ENCODE measurements at places on chromosomes 4 and X. TPM values are rescaled to one million over a fixed set of nuclear protein-coding genes. Genes with fewer than 3 reads are reported as not detected.

DNA sequence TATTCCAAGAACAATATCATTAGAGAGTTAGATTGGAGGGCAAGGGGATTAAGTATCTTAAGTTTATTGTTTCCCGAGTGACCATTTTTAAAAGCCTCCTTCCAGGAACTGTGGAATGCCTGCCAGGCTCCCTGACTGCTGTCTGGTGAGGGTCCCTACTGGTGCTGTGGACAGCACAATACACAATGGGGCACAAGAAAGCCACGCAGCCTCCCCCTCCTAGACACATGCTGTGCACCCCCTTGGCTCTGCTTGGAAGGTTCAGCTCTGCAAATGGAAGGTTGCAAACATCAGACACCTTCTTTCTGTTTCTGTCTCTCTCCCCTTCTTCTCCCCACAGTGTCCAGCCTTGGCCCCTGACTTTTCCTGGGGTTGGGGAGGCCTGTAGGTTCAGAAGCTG lies 153.2 kb downstream of the SHROOM3 start:
- H3K27me3 ChIP-seq, result no peaks in the 10 kb centered on the region
- no peaks in the 10 kb centered on the region for H3K36me3 ChIP-seq
- peaks cover 13% of the 10 kb centered on the region for H3K4me1 ChIP-seq
- H3K4me3 ChIP-seq, result no peak overlapping the region

Gene ZAR1
- total RNA-seq, result 0.61 TPM

DNA sequence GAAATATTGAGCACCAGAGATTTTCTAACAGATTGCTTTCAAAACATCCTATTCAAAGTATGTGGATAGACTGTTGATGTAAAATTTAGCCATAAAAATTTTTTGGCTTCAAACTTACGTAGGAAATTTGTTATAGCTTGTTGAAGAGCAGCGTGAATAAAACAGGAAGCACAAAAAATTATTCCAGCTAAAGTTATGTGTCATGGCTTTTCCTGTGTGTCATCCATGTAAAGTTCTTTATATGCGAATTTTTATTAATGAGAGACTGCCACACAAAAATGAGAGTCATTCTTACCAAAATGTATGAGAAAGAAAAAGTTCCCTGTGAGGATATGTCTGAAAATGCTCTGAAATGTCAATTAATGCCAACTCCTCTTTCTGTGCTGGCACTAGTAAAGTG lies 19.5 kb downstream of the EPGN start:
- H3K27me3 ChIP-seq, result no peaks in the 10 kb centered on the region
- H3K4me3 ChIP-seq, result no peak overlapping the region
- DNase-seq, result no peak
- no peaks in the 10 kb centered on the region for H3K4me1 ChIP-seq

DNA sequence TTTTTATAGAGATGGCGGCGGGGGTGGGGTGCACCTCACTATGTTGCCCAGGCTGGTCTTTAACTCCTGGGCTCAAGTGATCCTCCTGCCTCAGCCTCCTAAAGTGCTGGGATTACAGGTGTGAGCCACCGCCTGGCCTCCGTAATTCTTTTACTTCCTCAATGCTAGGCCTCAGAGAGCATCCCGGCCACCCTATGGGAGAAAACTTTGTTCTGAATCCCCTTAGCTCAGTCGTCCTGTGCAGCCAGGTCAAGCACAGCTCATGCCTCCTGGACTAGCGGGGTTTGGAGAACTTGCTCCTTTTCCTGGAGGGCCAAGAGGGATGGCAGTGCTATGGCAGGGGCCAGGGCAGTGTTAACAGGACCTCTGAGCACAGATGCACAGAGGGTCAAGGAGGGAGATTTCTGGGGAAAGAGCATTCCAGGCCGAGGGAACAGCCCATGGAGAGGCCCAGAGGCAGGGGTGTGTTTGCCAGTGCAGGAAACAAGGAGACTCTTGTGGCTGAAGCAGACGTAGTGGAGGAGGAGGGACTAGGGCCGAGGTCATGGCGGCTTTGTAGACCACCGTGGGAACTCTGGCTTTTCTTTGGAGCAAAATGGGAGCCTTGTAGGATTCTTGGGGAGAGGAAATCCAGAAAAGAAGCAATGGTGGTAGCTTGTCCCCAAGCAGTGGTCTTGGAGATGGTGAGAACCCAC lies 9.8 kb upstream of the TNIP2 start:
- H3K27me3 ChIP-seq, result no peaks in the 10 kb centered on the region
- no peaks in the 10 kb centered on the region for H3K4me1 ChIP-seq
- H3K36me3 ChIP-seq, result peaks cover 13% of the 10 kb centered on the region
- no peak overlapping the region for H3K4me3 ChIP-seq
- no peak overlapping the region for H3K27ac ChIP-seq
- DNase-seq, result no peak

GRCh38 chrX:129773649-129774458 lies 5.9 kb upstream of the SASH3 start:
- H3K27ac ChIP-seq, result no peak overlapping the region
- H3K4me1 ChIP-seq, result peaks cover 4% of the 10 kb centered on the region
- H3K36me3 ChIP-seq, result no peaks in the 10 kb centered on the region
- no peak for DNase-seq
- no peaks in the 10 kb centered on the region for H3K27me3 ChIP-seq

- no peaks in the 10 kb centered on the region for H3K4me1 ChIP-seq
- H3K27me3 ChIP-seq, result no peaks in the 10 kb centered on the region
- H3K36me3 ChIP-seq, result no peaks in the 10 kb centered on the region
- DNase-seq, result no peak
- no peak overlapping the region for H3K4me3 ChIP-seq
Observed at GRCh38 chr4:168070903-168071302, 21.4 kb upstream of the ANXA10 start.
